CD4-positive, alpha-beta T cell treated with Interleukin-10 for 1 hour (primary cell): ENCODE measurements at places on chromosomes 1 and 21.
A peak's percentile ranks its signal among the peaks of the same experiment; 100 is the strongest.

DNA sequence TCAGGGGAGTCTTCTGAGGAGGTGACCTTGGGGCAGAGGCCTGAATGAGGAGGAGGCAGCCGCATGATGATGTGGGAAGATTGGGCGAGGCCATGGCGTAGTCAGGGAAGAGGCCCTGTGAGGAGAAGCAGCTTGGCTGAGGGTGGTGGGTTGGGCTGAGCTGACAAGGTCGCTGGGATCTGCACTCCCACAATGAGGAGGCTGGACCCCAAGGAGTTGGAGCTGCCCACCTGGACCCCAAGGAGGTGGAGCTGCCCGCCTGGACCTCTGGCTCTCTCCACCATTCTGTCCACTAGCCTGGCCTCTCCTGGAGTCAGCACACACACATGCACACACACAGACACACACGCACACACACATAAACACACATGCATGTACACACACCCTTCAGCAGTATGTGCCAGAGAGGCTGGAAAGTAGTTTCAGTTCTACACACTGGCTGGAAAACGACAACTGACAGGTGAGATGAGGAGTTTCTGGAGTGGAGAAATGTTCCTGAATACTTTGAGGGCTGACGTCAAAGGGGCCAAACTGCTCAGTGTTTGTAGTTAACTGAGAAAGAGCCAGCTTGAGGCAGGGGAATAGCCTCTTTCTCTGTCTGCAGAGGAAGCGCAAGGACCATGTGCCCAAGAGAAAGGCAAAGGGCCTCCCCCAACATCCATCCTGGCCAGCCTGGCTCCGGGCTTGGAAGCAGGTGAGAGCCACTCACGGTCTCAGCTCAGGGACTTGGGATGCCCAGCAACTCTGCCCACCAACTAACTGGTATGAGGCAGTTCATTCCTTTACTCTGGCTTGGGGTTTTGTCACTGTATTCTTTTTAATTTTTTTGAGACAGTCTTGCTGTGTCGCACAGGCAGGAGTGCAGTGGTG is 7.1 kb downstream of the SMPDL3B start:
- no peak for DNase-seq

GRCh38 chr1:10497109-10497508 is 22.4 kb downstream of the PEX14 start:
- peak; percentile 27 for DNase-seq

DNA sequence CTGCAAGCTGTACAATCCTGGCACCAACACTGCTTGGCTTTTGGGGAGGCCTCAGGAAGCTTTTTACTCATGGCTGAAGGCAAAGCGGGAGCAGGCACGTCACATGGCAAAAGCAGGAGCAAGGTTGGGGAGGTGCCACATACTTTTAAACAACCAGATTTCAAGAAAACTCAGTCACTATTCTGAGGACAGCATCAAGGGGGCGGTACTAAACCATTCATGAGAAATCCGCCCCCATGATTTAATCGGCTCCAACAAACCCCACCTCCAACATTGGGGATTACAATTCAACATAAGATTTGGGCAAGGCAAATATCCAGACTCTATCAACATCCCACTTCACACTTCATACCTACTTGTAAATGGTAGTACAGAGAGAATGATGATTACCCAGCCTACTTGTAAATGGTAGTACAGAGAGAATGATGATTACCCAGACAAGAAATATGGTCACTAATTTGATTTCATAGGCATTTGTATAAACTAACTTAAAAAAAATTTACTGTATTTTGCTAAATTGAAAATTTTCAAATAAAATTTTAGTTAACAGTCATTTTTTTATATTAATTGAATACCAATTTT is 24.9 kb downstream of the ATP5PF start:
- DNase-seq: no peak

- DNase-seq: no peak
Measured at GRCh38 chr1:59354709-59355337, 57.9 kb downstream of the FGGY start.

GRCh38 chr1:24714859-24715520 is 30.3 kb upstream of the CLIC4 start:
- DNase-seq: no peak

- no peak for DNase-seq
Measured at GRCh38 chr1:199279872-199280645, 641.2 kb downstream of the PTPRC start.

GRCh38 chr1:25649505-25650288 is 33.1 kb downstream of the MAN1C1 start:
- DNase-seq: no peak

GRCh38 chr21:20662514-20662913 is 335.7 kb upstream of the NCAM2 start:
- DNase-seq: no peak

DNA sequence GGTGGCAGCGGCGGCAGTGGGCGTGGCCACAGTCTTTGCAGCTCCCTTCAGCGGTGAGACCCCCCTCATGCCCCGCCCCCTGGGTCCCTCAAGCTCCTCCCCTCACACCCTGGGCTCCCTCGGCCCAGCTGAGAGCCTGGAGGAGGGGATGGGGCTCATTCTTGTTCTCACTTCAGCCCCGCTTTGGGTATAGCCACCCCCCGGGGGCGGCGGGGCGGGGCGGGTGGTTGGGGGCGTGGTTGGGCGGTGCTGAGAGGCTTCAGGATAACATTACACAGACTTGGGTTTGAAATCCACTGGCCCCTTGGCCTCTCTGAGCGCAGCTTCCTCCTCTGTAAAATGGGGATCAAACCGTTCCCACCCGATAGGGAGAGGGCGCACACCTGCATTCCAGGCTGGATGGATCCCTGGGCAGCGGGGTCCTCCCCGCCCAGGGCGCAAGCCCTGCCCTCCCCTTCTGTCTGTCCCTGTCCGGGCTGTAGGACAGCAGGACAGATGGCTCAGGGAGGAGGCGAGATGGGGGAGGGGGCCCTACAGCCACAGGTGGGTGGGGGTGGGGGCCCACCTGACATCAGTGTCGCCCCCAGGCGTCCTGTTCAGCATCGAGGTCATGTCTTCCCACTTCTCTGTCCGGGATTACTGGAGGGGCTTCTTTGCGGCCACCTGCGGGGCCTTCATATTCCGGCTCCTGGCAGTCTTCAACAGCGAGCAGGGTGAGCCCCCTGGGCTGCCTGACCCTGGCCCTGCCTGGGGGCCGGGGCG is 5.1 kb downstream of the CLCNKA start:
- peak; percentile 29 for DNase-seq

DNA sequence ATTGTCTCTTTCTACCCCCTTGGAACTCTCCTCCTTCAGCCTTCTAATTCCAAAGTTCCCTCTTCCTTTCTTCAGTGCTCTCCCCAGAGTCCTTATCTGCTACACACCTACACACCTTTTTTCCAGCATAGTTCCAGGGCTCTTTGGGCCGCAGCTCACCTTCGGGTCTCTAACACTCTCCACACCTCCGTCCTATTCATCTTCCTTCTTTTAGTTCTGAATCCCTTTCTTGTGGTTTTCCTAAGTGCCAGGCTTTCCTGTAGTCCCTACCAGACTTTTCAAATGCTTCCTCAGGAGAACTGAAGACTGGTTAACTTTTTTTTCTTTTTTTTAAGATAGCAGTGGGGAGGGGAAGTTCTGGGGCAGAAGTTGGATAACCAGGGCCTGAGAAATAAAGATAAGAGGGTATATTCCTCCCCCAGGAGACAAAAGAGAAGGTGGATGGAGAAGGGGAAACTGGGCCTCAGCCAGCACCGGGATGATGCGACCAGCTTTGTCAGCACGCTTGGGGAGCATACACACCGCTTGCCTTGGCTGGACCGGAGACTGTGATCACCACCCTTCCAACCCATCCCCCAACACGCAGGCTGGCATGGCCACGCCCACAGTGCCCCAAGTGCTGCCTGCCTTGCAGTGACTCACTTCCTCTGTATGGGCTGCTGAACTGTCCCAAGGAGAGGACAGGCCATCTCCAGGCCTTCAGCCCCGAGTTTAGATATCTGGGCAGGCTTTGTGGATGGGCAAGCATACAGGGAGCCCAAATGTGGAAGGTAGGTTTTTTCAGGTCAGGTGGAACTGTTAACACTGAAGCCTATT is 2.5 kb upstream of the CERS2 start:
- DNase-seq: peak; percentile 84
